Kidney capillary endothelial cell (primary cell): ENCODE measurements at places on chromosomes 13 and 19.

- DNase-seq: no peak
Measured at GRCh38 chr19:46159418-46160232, 11.6 kb downstream of the IGFL2 start.

- no peak for DNase-seq
Measured at GRCh38 chr13:109213714-109214113, 572.7 kb downstream of the IRS2 start.

DNA sequence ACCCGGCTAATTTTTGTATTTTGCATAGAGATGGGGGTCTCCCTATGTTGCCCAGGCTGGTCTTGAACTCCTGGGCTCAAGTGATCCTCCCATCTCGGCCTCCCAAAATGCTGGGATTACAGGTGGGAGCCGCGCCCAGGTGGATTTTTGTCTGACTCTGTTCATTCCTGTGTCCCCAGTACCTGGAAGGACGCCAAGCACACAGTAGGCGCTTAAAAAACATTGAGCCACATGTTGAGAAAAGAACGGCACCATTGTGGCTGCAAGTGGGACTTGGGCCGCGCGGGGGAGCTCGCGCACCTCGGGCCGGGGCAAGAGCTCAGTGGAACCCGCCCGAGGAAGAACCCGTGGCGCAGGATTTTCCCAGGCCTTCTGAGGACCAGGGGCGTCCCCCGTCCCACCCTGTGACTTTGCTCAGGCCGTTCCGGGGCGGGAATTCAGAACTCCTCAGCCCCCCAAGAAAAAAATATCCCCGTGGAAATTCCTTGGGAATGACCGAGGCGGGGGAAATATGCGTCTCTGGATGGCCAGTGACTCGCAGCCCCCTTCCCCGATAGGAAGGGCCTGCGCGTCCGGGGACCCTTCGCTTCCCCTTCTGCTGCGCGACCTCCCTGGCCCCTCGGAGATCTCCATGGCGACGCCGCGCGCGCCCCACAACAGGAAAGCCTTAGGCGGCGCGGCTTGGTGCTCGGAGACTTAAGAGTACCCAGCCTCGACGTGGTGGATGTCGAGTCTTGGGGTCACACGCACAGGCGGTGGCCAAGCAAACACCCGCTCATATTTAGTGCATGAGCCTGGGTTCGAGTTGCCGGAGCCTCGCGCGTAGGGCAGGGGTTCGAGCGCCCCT, 1.4 kb upstream of the ICAM1 start:
- DNase-seq: peak; percentile 82

DNA sequence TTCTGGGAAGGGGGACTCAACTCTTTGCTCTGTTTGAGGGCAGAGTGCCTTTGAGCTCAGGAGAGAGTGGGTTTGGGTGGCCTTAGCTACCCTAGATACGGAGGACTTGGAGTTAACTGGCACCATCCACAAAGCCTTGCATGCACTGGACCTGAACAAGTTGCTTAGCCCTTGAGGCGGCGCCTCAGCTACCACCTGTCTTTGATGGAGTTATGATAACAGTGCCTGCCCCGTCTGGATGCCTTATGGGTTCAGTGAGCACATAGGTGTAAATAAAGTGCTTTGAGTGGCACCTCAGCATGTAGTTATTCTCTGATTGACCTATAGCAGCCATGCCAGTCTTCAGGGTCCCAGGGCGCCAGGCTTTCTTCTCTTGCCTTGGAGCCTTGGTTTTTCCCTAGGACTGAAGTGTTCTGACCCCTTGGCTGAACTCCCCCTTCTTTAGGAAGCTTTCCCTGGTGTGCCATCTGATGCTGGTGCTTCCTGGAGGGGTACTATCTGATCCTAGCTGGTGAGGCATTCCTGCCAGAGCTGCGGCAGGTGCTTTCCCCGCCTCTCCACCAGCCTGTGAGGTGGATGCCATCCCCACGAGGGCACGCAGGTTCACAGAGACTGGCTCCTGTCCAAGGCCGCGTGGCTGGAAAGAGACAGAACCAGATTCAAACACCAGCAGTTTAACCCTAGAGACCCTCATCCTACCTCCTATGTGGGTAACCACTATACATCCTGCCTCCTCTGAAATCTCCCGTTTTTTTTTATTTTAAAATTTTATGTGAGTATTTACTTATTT, 5.8 kb downstream of the BCKDHA start:
- no peak for DNase-seq

GRCh38 chr19:44585371-44586133, 27.8 kb upstream of the IGSF23 start:
- DNase-seq: no peak

DNA sequence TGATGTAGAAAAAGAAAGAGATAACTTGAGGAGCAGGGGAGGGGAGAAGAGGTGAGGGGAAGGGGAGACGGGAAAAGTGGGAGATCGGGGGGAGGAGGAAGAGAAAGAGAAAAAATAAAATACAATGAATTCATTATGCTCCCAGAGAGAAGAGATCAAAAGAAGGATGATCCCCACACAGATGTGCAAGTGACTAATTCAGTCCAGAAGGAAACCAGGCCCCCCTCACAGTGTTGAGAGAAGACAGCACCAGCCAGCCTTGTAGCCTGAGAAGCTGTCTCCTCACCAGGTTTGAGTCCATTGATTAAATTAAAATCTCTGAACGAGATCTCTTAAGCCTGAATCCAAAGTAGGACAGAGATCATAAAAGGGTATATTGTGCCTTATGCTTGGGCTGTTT, 333.7 kb upstream of the NBEA start:
- no peak for DNase-seq
